ENCODE measurements at places on chromosomes 7 and 10.

GRCh38 chr7:157440346-157441022 lies 103.7 kb downstream of the DNAJB6 start:
- DNase-seq: no peak

DNA sequence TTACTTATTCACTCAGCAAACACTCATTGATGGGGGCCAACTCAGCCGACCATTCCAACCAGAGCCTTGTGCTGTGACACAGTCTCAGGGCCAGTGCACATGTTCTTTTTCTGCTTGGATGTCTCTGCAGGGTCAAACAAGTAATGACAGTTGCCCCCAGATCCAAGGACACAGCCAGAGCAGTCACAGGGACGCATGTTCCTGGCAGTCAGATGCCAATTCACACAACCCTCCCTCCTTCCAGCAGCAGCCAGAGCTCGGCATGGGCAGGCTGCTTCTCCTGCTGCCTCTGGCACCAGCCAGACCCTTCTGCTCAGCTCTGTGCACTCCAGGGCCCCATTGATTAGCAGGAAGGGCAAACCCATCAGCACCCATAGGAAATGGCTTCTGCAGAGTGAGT lies 20.3 kb downstream of the DRGX start:
- no peak for DNase-seq

- no peak for DNase-seq
Observed at GRCh38 chr10:119250641-119251314, 43.4 kb downstream of the GRK5 start.

DNA sequence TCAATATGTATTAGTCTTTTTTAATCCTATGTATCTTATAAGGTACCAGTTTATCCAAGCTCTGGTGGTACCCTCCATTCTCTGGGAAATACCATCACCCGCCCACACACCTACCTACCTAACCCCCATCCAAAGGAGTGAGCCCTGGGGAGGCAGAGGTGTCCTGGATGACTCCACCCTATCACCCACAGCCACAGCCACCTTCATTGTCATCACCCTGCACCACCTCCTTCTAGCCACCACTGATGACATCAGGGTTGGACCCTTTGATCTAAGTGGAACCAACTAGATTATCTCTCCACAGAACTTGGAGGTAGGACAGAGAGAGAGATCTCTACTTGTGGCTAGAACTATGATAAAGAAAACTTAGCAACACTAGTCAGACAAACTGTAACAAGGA lies 259.4 kb downstream of the PARD3 start:
- DNase-seq: no peak

- no peak for DNase-seq
Observed at GRCh38 chr10:24569330-24569796, 154.3 kb downstream of the ARHGAP21 start.

DNA sequence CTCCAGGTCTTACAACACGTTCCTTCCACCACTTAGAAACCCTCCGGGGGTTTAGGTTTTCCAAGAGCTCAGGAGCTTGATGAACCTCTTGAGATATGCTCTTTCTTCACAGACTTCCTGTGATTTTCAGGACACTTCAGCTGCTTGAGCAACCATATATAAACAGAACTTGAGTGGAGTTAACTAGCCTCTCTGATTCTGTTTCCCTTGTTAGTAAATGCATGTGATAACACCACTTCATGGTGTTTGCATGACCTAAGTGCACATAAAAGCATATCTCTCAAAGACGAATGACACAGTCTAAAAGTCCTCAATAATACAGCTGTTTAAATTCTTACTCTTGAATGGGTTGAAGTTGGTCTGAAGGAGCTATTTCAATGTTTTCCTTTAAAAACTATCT lies 9.9 kb downstream of the PRR15 start:
- DNase-seq: no peak

DNA sequence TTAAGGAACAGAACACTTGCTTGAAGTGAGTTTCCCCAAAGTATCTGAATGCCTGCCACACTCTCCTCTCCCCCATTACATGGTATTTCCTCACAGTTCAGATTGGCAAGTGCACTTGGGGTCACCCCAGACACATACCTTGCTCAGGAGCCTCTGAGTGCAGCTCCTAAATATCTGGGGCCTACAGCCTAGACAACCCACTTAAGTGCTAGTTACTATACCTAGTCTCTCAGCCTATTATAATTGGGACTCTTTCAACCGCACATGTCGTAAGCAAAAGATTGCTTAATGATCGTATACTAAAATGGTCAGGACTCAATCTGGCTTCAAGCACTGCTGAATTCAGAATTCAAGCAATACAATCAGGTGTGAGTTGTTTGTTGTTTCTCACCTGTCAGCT lies 19.9 kb downstream of the TMEM176B start:
- DNase-seq: no peak

DNA sequence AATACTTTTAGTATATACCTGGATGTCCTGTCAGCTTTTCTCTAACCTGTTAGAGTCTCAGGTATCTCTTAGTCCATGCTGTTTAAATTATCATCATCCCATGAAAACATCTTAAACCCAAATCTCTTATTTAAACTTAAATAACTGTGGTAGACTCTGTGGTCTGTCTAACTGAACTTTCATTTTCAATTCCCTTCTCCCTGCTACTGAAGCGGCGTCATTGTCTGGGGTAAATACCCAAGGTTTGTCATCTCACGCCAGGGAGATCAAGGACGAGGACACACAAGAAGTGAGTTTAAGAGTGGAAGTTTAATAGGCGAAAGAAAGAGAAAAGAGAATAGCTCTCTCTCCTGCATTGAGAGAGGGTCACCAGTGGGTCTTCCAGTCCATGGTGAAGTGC lies 804.4 kb upstream of the CELF2 start:
- DNase-seq: no peak

- no peak for DNase-seq
Observed at GRCh38 chr10:132209130-132209529, 22.4 kb downstream of the DPYSL4 start.

DNA sequence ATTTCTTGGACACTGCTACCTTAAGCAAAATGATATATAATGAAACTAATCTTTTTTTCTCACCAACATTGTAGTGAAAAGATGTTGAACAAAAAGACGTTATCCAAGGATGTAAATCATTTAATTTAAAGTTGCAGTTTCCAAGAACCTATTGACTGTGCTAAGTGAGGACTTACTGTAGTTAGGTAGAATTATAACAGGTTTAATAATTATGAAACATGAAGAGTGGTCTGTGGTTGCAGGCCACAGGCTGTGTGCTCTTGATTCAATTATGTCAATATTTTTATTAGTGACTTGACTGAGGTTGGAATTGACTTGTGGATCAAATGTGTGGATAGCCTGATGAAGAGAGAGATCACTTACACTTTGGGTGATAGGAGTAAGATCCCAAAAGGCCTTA lies 478.1 kb downstream of the AUTS2 start:
- no peak for DNase-seq
